ENCODE measurements at places on chromosomes 1 and 21.

DNA sequence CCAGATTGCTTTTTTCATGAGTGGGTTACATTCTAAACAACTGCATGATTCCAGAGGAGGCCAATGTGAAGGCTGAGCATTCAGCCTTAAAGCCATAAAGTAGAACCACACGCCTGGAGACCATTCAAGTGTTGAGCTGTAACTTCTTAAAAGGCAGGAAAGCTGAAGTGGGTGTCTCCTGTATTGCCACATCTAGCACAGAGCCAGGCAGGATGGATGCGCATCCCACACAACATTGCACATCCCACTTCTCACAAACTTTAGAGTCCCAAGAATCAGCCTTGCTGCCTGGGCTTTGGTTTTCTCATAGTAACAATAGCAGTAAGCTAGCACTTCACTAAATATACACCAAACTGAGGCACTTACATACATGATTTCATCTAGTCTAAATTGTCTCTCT, 151.7 kb downstream of the DAB1 start:
- no peak for DNase-seq

DNA sequence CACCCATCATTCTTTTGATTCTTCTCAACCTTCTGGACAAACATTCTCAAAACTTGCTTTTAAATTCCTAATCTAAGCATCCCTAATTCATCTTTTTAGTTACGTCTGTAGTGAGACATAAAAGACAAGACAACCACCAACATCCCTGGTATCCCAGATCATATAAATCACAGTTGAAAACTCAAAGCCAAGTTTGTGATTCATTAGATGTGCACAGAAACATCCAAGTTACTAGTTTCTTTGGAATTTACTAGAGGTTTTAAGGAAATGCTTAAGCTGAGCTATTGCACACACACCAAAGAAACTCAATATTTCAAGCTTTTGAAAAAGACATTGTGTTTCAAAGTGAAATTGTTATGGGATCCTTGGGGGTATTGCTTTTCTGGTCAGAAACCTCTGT, 47.6 kb downstream of the ATP6V1G3 start:
- no peak for DNase-seq

- DNase-seq, result no peak
These were observed 19.8 kb downstream of the KMO start for GRCh38 chr1:241551759-241552638.

DNA sequence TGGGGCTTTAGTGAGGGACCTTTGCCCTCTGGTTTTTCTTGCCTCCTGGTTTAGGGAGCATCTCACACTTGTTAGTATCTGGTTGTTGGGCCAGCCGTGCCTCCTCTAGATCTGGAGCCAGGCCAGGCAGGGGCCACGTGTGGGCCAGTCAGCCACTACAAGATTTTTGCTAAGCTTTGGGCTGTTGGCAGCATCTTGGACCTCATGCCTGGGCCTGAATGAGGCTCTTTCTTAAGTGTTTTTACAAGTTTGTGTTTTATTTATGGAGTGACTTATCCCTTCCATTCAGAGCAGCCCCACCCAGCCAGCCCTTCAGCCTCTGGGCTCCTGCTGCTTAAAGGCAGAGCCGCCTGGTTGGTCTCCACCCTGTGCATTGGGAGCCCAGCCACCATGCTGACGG, 1.6 kb upstream of the SH3BGRL3 start:
- DNase-seq, result no peak

GRCh38 chr1:108830119-108831008, 26.5 kb downstream of the AKNAD1 start:
- DNase-seq, result no peak

DNA sequence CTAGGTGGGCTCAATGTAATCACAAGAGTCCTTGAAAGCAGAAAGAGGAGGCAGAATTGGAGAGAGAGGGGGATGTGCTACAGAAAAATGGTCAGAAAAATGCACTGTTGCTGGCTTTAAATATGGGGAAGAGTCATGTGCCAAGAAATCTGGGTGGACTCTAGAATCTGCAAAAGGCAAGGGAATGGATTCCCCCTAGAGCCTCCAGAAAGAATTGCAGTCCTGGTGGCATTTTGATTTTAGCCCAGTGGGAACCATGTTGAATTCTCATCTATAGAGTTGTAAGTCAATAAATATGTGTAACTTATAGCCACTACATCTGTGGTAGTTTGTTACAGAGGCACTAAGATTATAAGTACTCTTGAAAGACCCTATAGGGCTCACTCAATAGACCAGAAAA, 210.3 kb downstream of the ASTN1 start:
- DNase-seq, result no peak

- DNase-seq, result no peak
These were observed 120.4 kb upstream of the PTGFR start for GRCh38 chr1:78370356-78370755.

DNA sequence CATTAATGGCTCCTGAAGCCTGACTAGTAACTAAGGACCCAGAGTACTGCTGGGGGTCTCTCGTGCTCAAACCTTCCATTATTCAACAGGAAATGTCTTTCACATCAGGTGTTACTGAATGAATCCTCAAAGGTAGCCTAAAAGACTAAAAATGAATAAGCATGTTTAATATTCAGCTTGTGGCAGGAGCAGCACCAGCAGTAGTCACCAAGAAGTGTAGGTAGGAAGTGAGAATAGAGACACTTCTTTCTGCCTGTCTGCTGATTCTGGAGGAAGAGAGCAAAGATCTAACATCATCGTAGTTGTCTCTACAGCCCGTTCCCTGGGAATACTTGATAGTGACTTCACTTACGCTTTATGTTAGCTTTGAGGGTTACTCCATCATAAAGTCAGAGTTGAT, 7.6 kb upstream of the SLC30A1 start:
- DNase-seq, result no peak

GRCh38 chr1:230359992-230360668, 66.0 kb downstream of the PGBD5 start:
- no peak for DNase-seq

DNA sequence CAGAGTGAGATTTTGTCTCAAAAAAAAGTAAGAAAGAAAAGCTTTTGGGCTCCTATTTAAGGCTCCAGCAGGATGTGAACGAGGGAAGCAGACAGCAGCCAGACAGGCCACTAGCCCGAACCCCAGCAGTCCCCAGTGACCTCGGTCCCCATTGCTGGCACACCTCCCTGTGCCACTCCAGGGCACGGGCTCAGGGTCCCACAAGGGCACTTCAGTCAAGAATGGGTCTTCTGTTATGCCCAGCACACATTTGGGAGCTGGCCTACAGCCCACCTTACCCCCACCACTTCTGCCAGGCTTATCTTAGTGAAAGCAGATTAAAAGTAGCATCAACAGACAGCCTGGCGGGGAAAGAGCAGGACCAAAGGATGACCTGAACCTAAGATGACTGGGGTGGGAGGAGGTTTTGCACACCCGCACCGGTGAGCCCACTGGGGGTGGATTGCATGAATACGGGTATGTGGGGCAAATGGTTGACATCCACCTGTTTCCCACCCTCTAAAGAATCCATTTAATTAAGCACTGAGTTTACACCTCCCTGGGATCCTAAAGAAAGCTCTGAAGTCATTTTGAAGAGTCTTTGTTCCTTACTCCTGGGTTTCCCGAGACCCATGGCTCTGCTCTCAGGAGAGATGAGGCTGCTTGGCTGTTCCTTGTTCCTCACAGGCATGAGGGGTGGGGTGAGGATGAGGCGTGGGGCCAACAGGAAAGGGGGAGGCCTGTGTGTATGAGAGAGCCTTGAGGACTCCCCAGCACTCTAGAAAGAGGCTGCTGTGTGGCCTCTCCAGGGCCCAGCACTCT, 4.7 kb downstream of the CHI3L1 start:
- no peak for DNase-seq

- DNase-seq, result no peak
These were observed 15.8 kb upstream of the COL6A2 start for GRCh38 chr21:46081862-46082712.

DNA sequence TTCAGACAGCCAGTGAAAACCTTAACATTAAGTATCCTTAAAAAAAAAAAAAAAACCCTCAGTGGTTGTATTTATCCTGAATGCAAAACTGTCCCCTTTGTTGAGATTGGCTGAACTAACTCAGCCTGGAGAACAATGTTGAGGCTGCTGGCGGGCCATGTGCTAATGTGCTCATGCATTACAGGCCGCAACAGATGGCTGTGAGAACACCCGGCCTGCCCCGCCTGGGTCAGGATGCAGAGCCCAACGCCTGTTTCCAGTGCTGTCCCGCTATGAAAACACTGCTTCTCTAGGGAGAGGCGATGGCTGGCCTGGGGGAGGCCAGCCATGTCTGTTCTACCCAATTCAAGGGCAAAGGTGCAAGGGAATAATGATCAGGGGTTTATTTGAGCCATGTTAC, 13.8 kb downstream of the OLIG2 start:
- DNase-seq, result no peak

DNA sequence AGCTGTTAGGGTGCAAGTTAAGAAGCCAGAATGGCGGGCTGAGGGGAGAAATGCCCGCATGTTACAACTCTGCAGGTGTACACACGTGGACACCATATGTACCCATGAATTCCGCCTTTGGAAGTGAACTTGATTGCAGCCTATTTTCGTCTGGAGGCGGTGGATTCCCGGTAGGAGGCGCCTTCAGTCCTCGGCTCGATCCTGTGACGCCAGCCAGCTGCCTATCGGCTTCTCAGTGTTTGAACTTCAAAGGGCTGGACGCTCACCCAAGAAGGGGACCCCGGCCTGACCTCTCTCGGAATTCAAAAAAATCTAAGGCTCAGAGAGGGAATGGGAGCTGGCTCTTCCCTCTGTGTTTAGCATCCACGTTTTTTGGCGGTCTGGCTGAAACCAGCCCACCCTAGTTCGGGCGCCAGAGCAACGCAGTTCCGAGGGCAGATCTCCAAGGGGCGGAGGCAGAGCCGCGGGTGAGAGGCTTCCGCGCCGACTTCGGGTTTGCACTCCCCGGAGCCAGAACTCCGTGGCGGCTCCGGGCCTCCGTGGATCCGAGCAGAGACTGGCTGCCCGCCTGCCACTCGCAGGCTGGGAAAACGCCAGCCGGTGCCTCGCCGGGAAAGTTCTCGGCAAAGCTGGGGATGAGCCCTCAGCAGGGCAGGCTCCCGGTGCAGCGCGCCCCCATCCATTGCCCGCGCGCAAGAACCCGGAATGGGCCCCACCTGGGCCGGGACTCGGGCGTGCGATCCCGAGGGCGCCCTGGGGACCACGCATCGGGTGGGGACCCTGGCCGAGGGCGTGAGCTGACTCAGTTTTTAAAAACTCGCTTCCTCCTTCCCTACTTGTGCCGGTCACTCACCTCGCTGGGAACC, 996 bp upstream of the TMEM51 start:
- no peak for DNase-seq

- DNase-seq, result no peak
These were observed 46.1 kb downstream of the TNR start for GRCh38 chr1:175697255-175697654.

DNA sequence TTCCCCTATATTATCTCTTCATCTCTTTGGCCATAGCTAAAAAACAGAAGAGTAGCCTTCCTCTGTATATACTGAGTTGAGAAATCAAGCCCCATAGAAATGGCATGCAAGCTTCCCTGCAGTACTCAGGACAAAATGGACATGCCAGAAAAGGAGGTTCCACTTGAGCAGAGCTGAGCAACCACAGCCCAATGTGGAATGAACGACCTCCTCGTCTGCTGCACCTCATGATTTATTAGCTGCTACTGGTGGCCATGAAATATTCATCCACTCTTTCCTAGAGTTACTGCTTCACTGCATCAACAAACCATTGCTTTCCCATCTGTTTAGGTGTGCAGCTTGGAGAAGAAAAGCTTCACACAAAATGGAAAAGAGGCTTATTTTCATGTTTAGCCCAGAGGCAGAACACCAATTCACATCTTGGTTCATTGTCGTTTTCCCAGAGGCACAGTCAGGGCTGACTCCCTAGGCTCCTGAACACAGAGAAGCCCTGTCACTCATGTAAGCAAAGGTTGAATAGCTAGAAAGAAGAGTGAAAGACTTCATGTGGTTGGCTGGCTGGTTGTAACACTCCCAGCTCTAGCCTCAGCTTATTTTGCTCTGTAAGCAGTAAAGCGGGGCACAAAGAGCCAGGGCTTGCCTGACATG, 148.0 kb downstream of the TSEN15 start:
- no peak for DNase-seq

DNA sequence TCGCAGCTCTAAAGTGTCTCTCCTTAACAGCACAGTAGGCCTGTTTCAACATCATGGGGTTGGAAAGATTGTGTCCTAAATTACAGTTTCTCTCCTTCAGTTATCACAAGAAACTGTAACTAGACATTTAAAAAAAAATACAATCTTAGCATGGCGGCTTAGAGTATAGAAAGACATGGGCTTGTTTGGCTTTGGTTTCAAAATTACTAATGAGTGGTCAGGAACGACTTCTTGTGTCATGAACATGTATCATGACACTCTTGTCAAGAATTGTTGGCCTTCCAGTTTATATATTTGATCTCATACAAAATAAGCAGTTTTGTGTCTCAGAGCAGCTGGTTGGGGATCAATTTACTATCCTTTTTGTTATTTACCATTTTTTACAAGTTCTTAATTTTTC, 2.1 kb downstream of the GJA8 start:
- no peak for DNase-seq

- no peak for DNase-seq
These were observed 452 bp upstream of the EXOSC10 start for GRCh38 chr1:11100149-11100493.

DNA sequence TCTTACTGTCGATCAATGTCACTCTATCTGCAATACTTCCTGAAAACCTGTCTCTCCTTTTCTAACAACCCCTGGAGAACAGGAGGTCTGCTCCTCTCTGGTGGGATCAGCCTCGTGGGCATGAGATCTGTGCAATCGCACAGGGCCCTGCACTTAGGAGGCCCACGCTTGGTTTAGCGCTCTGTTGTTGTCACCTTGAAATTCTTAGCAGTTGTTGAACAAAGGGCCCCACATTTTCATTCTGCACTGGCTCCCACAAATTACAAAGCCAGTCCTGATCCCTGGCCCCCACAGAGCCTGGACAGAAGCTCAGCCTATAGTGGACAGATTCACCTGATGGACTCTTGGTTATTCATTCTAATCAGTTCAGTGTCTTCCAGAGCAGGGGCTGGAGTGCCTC, 18.6 kb downstream of the SPOCD1 start:
- no peak for DNase-seq

- DNase-seq, result no peak
These were observed 41.0 kb downstream of the DEGS1 start for GRCh38 chr1:224223819-224224714.

- DNase-seq, result no peak
These were observed 30.8 kb downstream of the KCNA3 start for GRCh38 chr1:110643879-110644472.

DNA sequence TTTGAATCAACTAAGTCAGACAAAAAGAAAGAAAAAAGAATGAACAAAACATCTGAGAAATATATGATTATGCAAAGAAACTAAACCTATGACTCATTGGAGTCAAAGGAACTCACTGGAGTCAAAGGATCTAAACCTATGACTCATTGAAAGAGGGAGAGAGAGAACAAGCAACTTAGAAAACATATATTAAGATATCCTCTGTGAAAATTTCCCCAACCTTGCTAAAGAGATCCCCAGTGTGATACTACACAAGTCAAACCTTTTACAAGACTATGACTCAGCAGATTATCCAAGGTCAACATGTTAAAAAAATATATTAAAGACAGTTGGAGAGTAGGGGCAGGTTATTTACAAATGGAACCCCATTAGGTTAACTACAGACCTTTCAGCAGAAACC, 1538.3 kb downstream of the NCAM2 start:
- DNase-seq, result no peak

GRCh38 chr1:171296897-171297296, 17.1 kb upstream of the FMO4 start:
- no peak for DNase-seq

GRCh38 chr1:232226197-232226712, 403.7 kb downstream of the SIPA1L2 start:
- DNase-seq, result no peak

Measured in stimulated activated CD8-positive, alpha-beta memory T cell treated with anti-CD3 and anti-CD28 coated beads, Interleukin-4, amount 100 ng/mL, for 1 hour (primary cell).